ENCODE measurements at places on chromosomes 1 and 21.

GRCh38 chr1:198530953-198531352 is 9.5 kb downstream of the ATP6V1G3 start:
- DNase-seq = no peak

DNA sequence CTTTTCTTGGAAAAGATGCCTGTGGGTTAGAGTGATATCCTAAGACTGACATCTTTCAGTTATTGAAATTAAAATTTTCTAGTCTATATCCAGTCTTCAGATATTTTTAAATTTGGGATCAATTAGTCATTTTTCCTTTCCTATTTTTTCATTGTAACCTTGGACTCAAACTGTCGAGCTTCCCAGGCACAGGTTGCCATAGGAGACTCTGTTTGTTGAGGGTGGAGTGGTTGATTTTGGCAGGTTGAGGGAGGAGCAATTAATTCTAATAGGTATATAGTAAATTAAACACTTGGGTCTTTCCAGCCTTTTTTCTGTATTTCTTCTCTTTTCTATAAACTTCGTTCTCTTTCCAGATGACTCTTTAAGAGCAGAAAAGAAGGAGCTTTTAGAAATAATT is 326.8 kb downstream of the ASTN1 start:
- no peak for DNase-seq

GRCh38 chr1:2541619-2542245 is 11.7 kb upstream of the HES5 start:
- DNase-seq = no peak

GRCh38 chr21:28342212-28342810 is 650.4 kb downstream of the LTN1 start:
- DNase-seq = no peak

DNA sequence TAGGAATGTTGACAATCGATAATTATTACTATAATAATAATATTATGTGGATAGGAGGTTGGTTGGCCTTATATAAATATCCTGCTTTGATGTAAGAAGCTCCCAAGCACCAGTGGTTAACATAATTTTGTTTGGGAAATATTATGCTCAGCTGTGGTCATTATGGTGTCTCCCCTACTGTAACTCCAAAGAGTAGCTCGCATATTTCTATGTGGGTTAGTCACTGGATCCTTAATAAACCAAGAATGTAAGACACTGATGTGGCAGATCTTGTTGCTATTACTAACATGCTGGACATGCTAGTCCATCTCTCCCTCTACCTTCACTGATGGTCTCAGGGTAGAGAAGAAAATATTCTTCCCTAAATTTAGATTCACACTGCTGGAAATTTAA is 79.2 kb upstream of the RALGPS2 start:
- no peak for DNase-seq

- no peak for DNase-seq
These were observed 96.8 kb downstream of the XPR1 start for GRCh38 chr1:180728472-180729106.

DNA sequence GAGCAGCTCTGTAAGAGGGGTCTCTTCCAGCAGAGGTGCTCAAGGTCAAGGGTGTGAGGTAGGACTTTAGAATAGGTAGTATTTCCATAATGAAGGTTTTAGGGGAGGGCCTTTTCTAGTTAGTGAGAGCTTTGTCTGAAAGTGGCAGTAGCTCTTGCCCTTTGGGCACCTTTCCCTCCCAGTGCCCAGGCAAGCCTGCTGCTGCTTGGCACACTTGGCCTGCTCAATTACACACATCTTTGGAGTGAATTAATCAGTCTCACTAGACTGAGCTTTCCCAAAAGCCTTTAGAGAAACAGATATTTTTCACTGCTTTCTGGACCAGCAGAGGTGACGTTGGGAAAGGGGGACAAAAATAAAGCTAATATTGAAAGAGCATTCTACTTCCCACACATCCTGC is 48.0 kb downstream of the MAB21L3 start:
- DNase-seq = no peak

GRCh38 chr1:17629460-17629859 is 90.0 kb downstream of the ARHGEF10L start:
- no peak for DNase-seq

Measured in Panc1 (cell line).